Stimulated activated naive CD4-positive, alpha-beta T cell (primary cell): ENCODE measurements at places on chromosomes 7 and 10.

- no peak for DNase-seq
Measured at GRCh38 chr7:131157530-131158243, 170.0 kb upstream of the MKLN1 start.

- DNase-seq = no peak
Measured at GRCh38 chr10:87064651-87065050, 30.0 kb downstream of the GLUD1 start.

GRCh38 chr7:81445462-81445861, 324.4 kb downstream of the HGF start:
- no peak for DNase-seq

DNA sequence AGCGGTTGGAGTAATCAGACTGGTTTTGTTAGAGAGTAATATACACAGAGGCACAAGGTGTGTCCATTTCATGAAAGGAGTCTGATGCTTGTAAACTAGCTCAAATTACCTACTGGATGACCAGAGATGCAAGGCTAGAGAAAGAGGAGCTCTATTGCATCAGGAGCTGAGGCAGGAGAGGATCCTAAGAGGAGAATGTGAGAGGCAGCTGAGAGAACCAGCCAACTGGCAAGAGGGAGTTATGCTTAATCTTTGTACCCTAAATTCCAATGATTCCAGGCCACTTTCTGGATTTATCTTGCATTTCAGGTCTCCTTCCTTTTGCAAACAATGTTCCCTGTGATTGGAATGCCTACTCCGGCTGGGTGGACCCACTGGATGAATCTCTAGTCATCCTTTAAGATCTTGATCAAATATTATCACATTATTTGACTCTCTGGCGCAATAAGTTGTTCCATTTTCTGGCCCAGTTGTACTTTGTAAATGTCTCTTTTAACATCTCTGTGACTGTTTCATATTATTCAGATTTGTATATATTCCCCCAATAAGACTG, 57.5 kb upstream of the PTPN12 start:
- no peak for DNase-seq

DNA sequence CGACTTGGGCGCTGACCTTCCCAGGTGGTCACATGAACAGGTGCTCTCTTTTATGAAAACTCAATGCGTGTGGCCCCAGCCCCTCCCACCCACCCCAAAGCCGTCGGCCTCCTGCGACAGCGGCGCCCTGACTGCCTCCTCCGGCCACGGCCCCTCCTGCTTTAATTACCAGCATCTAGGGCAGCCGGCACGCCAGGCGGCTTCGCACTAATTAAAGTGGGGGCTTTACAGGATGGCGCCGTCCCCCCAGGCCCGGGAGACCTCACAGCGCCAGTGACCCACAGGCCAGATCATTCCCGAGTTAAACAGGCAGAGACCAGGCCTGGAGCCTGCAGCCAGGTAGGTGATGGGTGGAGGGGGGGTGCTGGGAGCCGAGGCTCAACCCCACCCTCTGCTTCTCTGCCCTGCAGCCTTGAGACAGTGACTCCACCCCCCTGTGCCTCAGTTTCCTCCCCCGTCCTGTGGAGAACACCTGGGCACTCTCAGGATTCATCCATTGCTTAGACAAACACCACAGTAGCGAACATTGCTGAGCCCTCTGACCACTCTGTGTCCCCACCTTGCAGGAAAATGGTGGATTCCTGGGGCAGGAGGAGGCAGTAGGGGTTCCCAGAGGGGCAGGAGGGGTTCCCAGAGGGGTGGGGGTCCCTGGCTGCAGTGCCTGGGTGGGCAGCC, 100.8 kb downstream of the MICALL2 start:
- no peak for DNase-seq

GRCh38 chr10:75902816-75903215, 471.4 kb downstream of the LRMDA start:
- no peak for DNase-seq

GRCh38 chr7:82534684-82535083, 91.1 kb upstream of the CACNA2D1 start:
- DNase-seq = no peak

GRCh38 chr7:83856094-83856493, 207.2 kb upstream of the SEMA3E start:
- DNase-seq = no peak

DNA sequence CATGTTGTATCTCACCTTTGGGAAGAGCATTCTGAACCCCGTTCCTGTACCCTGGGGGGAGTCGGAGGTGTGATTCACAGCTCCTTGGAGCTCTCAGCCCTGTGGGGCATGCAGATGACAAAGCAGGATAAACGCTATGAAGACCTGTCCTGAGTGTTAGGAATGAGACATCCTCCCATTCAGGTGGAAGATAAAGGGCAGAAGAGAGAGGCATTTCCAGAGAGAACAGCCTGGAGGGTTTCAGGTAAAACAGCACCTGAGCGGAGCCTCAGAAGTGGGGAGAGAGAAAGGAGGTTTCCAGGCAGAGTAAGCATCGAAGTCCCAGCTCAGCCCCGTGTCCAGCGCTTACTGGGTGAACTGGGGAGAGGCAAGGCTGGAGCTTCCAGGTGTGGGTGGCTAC, 288.9 kb downstream of the KLF6 start:
- no peak for DNase-seq
